ENCODE measurements at places on chromosomes 7 and 10. TPM values are rescaled to one million over a fixed set of nuclear protein-coding genes. Genes with fewer than 3 reads are reported as not detected.

CLRN3 gene
- total RNA-seq: not detected

GRCh38 chr7:36642010-36642409 is 82.3 kb downstream of the AOAH start:
- no peak for DNase-seq

ASAH2 gene
- 3.2 TPM for total RNA-seq

RASSF4 gene
- 2.8 TPM for total RNA-seq

DNA sequence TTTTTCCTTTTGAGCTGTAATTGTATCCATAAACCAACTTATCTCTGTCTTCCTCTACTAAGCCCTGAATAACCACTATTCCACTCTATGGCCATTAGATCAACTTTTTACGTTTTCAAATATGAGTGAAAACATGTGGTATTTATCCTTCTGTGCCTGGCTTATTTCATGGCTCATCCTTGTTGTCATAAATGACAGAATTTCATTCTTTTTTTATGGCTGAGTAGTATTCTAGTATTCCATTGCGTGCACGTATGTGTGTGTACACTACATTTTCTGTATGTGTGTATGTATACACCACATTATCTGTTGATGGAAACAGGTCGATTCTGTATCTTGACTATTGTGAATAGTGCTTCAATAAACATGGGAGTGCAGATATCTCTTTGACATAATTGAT is 11.1 kb downstream of the CDK1 start:
- no peak for DNase-seq

DNA sequence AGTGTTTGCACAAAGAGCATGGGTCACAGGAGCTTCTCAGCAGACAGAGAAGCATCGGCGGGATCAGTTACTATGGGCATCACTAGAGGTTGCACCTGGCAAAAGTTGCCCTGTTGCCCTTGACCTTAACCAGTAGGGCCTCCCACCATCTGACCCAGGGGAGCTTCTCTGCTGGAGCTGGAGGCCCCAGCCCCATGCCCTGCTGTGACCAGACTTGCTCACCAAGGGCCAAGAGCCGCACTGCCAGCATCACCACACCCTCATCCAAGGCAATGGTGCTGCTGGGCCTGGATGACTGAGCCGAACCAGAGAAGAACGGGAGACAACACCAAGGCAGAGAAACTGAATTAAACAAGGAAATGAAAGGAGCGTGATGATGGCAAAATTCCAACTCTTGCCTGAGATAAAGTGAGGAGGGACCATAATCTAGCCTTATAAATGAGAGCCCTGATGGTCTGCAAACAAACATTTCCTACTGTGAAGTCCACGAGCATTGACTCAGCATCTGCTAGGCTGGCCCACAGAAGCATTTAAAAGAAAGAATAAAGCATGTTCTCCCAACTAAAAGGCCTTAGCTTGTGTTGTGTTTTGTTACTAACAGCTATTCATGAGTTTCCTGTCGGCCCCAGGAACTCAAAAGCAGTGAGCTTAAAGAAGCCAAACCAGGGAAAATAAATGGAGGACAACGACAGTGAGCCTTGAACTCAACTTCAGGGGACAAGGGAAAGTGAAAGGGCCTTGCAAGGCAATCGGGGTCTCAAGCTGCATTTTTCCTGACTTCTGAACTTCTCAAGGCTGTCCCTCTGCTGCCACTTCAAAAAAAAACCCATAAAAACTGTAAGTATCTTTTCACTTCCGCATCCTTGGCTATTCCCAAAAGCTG is 60.4 kb downstream of the AFAP1L2 start:
- no peak for DNase-seq

GRCh38 chr10:35371731-35372130 is 35.4 kb downstream of the CCNY start:
- no peak for DNase-seq

DNA sequence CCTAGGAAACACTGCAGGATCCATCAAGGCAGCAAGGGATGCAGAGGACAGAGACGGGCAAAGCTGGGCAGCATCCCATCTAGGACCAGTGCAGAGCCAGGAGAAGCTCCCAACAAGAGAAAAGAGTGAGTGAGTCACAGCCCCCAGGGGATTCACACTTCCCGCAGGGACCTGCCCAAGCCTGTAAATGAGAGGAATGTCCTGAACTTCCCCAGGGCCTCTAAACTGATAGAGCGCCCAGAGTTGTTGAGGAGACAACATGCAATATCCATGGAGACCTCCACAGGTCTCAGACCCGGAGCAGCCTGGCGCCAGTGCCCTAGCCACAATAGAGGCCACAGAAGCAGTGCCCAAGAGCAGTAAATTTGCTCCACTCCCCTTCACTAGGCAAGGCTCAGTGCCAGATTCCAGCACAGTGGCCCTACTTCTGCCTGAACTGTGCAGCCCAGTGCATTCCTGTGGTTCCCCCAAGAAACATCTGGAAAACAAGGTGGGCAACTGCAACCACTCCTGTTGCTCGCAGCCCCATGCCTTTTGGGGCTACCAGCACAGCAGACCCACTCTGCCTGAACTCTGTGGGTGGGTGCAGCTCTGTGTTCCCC is 567.5 kb downstream of the POM121L12 start:
- no peak for DNase-seq

MYO1G gene
- 374 TPM for total RNA-seq

LBX1 gene
- total RNA-seq: not detected
